ENCODE measurements at places on chromosomes 1 and 21.

DNA sequence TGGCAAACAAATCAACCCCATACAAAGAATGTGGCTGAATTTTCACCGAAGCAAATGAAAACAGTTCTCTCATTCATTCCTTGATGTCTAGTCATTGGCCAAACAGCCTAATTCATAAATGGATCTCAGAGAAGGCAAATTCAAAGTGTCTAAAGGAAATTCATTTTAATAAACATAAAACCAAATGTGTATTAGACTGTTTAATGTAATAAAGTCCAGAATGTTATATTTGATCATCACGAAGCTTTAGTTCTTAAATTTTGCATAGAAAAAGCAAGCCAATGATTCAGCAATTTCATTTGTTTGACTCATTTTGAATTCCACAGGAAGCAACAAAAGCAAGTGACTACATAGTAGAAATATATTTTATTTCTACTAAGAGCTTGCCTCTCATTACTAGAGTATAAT, 379.2 kb upstream of the ADAMTS5 start:
- DNase-seq = no peak

DNA sequence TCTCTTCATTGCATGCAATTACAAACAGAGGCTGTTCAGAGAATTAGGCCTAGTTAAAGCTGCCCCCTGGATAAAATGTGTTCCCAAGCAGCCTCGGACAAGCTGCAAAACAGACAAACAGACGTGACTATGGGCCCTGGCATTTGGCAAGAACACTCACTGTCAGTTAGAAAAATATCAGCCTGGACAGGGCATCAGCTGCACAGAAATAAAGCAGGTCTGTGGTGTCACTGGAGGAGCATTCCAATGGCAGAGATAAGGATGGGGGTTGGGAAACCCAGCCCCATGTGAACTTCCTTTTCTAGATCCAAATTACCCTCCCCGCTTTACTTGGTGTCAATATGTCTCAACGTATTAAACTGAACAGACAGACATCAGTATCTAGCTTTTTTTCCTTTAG, 177.1 kb downstream of the GPATCH2 start:
- DNase-seq = no peak

- DNase-seq = no peak
These were observed 42.7 kb downstream of the SEC16B start for GRCh38 chr1:177927021-177927596.

GRCh38 chr1:158989424-158989823, 20.3 kb upstream of the IFI16 start:
- DNase-seq = no peak

- DNase-seq = no peak
These were observed 14.0 kb downstream of the NAV1 start for GRCh38 chr1:201552941-201553351.

GRCh38 chr1:203557390-203557789, 63.4 kb downstream of the OPTC start:
- DNase-seq = no peak

DNA sequence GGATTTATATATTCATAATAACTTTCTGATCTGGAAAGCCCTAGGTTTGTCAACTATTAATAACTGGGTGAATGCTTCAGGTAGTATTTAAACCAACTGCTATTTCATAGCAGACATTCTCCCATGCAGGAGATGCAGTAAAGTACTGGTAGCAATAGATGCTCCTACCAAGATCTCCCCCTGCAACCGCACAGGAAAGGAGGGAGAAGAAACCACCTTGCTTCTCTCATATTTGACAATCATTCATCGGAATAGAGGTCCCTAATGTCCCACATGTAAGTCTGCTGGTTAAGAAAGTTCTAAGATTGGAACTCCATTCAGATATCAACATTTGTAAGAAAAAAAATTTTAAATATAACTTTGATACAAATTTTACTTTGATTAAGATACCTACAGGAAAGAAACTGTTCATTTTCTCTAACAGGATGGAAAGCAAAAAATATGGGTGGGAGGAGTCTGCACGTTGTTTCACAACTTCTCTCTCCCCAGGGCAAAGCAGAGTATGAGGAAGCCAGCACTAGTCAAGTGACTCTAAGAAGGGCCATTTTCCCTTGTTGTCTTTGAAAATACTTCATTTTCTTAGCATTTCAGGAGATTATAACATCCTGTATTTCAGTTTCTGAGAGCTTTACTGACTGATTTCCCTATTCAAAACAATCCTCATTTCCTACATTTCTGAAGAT, at the start of gene PYHIN1:
TSS of gene PYHIN1 (plus strand) at position 498 of the 683 bp plus-strand sequence. CDS start 5,359 bp downstream, outside the sequence.
- no peak for DNase-seq

DNA sequence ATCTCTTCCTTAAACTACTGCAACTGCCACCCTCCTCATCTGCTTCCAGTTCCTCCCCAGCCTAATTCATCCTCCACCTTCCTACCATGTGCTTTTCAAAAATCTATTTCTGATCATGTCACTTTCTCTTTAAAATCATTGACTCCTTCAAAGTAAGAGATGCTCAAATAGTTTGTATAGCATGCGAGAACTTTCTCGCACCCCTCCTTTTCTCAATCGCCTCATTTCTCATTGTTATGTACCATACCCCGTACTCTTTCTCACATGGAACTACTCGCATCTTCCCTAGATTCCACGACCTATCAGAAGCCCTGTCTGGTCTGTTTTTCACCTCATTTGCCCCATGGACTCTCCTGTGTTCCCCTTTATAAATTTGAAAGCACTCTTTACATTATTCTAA, 238.2 kb downstream of the NRIP1 start:
- no peak for DNase-seq

DNA sequence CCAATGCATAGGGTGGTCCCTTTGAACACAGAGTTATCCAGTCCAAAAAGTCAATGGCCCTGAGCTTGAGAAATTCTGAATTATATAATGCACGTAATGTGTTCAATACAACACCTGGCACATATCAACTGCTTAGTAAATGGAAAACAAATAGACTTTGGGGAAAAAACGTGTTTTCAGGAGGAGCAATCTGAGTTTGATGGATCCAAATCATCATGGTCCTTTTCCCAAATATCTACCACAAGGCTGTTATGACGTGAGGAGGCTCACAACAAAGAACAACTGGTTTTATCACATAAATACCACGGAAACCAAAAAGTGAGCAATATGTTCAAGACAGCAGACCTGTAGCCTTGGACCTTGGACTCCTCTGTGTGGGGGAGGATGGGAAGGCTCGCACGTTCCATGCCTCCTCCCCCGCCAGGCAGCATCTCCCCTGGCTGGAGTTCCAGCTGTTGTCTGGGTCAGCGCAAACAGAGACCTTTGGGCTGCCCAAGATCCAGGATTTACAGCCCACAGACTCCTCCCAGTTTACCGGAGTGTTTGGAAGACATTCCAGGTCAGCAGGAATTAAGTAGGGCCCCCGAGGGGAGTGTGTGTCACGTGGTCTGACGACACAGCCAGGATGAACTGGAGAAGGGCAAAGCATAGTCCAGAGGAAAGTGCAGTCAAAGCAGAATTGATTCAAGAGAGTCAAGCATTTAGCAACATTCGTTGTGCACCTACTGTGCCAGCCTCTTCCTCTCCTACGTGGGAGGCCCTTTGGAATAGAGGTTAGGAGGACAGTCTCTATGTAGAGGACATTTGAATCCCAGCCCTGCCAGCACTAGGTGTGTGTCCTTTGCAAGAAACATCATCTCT, 32.2 kb upstream of the MED18 start:
- DNase-seq = peak; percentile 79

DNA sequence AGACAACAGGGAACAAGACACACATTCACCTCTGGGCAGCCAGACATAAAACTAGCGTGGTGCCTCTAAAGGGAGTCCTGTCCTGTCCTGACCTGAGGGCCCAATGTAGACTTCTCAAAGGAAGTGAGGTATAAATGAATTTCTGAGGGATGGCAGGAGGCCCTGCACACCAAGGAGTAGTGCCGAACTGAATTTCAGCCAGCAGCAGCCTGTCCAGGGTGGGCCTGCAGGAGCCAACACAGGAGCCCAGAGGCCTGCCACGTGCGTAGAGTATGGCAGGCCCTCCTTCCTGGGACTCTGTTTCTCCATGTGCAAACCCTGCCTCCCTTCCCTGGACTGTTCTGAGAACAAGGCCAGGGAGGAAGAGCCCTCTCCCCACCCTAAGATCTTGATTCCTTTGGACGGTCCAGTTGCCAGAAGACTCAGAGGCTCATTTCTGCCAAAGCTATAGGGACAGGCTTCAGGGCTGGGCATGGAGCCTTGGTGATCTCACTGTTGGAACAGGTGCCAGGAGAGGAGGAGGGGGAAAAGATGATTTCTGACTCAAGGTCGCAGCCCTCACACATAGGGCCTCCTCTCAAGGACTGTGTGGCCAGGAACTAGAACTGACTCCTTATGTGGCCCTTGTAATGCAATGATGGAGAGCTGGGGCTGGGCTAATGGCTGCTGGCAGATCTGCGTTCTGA, 1.8 kb upstream of the FABP3 start:
- no peak for DNase-seq

DNA sequence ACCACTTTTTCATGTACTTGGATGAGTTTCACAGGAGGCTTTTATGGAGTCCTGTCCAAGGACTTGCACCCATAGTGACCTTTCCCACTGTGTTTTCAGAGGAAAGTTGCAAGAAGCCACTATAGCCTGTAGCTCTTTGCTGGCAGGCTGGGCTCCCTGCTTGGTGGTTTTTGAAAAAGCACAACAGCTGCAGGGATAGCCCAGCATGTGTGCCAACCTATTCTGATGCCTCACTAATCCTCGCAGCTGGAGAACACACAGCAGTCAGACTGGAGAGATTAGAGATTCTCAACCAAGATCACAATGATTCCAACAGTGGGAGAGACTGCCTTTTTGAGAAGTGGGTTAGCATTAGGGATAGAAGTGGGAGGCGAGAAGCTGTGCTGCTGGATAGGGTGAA, 24.1 kb upstream of the ARHGEF11 start:
- no peak for DNase-seq

- no peak for DNase-seq
These were observed 369.4 kb upstream of the B3GALT2 start for GRCh38 chr1:193555662-193556441.

DNA sequence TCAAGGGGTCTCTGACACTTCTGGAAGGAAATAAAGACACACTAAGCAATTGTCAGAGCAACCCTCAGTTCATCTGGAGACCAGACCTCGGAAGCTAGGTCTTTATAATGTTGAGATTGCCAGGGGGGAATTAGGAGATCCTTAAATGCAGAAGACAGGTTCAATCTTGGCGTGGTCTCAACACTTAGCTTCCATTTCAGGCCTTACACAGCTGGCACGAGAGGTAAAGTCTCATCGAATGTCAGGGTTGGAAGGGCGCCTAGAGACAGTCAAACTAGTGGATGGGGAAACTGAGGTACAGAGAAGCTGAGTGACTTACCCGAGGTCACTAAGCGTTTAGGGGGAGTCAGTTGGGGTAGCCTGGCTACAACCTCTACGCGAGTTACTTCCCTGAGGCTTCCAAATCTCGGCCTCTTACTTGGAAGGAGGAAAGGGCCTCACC, 562 bp upstream of the EPB41 start:
- DNase-seq = no peak

- no peak for DNase-seq
These were observed 4.2 kb downstream of the OLFML2B start for GRCh38 chr1:162019446-162019845.

- no peak for DNase-seq
These were observed 102.7 kb downstream of the CC2D1B start for GRCh38 chr1:52263153-52263910.

GRCh38 chr1:24186993-24187790, at the start of gene IFNLR1:
TSS of gene IFNLR1 (minus strand) at chr1:24187289. CDS start at chr1:24187248, 41 bp downstream.
- peak; percentile 86 for DNase-seq

GRCh38 chr1:56506951-56507491, 72.3 kb downstream of the PLPP3 start:
- no peak for DNase-seq

GRCh38 chr1:12542616-12543592, 75.1 kb downstream of the DHRS3 start:
- DNase-seq = no peak

GRCh38 chr1:55052221-55053142, 13.1 kb downstream of the PCSK9 start:
- no peak for DNase-seq

DNA sequence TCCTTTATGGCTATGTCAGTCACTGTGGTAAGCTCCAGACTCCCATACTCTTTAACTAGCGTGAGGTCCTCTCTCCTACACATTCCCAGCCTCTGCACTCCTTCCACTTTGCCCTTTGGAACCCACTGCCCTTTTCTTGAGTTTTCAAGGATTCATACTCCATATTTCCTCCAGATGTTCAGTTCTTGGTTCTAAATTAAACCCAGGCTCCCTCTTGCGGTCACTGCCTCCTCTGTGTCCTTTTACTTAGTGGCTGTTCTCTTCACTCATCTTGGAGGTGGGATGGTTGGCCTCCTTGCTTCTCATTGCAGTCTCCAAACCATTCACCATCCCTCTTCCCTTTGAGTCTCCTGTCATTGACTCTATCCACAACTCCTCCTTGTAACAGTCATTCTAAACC, 208.1 kb downstream of the TGFB2 start:
- no peak for DNase-seq

GRCh38 chr1:109475261-109475660, 8.4 kb upstream of the ATXN7L2 start:
- no peak for DNase-seq

DNA sequence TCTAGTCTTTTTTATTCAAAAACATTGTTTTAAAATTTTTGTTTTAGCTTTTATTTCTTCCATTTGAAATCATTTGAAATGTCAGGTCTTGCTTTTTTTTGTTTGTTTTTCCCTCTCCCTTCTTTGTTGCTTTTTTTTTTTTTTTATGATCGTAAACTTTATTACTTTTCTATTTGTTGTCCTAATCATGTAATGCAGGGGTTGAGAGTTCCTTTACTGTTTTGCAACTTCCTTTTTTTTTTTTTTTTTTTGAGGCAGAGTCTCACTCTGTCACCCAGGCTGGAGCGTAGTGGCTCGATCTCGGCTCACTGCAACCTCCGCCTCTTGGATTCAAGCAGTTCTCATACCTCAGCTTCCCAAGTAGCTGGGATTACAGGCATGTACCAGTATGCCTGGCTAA, 24.8 kb downstream of the IVNS1ABP start:
- DNase-seq = no peak

DNA sequence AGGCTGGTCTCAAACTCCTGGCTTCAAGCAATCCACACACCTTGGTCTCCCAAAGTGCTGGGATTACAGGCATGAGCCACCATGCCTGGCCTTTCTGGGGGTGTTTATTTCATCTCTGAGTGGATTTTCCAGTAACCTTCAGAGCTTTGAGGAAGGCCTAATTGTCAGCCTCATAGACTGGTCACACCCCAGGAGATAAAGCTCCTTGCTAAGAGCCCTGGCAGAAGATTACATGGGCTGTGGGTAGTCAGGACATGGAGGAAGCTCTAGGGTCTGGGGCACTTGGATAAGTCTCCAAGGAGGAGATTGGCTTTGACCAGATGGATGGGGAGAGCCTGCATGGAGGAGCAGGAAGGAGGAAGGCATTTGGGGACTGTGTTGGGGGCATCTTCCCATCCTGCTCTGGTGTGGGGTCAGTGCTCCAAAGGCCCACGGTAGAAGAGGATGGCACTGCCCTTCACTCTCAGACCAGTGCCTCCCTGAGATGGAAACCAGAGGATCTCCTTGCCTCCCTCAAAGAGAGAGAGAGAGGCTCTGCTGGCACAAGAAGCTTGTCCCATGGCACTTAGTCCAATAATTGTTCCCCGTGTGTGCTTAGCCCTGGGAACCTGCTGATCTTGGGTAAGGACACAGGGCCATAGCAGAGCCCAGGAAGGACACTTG, 14.7 kb upstream of the GSTM4 start:
- DNase-seq = no peak

Data from colonic mucosa (tissue), 4 donors.